Activated effector memory CD4-positive, alpha-beta T cell treated with Interleukin-2 at 50 U/mL for 16 hours (primary cell): ENCODE measurements at places on chromosomes 3 and 15.

DNA sequence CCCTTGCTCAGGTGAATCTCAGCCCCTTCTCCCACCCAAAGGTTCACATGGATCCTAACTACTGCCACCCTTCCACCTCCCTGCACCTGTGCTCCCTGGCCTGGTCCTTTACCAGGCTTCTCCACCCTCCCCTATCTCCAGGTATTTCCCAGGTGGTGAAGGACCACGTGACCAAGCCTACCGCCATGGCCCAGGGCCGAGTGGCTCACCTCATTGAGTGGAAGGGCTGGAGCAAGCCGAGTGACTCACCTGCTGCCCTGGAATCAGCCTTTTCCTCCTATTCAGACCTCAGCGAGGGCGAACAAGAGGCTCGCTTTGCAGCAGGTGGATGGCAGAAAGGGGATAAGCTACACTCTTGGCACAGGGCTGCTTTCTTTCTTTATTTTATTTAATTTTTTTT, 4.5 kb downstream of the FAM131A start:
- no peak for DNase-seq

DNA sequence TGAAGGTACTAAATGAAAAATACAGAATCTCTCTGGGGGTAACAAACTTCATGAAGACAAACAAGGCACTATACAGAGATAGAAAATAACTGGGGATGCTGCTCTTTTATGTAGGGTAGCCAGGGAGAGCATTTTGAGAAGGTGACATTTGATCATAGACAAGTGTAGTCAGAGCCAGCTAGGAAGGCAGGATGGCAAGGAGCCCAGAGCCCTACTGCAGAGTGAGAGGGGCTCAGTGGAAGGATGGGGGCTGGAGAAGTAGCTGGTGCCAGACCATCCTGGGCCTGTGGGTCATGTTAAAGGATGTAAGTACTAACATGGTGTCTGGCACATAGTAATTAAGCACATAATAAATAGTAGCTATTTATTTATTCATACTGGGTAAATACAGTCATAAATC, 133.6 kb downstream of the MEIS2 start:
- DNase-seq: no peak

- DNase-seq: no peak
Observed at GRCh38 chr3:126005951-126006350, 37.0 kb downstream of the ROPN1B start.

DNA sequence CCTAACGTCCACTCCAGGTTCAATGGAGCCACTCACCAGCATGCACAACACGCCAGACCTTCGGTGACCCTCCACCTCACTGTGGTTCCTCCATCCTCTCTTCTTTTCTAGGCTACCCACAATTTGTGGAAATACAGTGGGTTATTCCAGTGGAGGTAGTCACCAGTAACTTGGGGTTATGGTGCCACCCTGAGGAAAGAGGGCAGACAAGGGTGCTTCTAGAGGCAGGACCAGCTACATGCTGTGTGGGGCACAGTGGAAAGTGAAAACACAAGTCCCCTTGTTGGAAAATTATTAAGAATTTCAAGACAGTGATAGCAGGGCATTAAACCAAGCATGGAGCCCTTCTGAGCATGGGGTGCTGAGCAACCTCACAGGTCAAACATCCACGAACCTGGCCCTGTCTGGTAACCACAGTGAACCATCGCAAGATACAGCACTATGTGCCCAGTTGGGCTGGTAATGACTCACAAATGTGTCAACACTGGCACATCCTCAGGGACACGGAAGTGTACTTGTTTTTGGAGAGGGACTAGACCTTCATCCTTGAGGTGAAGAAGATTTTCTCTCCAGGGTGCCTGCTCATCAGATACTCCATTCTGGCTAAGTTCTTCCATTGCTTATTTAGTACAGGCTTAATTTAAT, 166.7 kb downstream of the STT3B start:
- no peak for DNase-seq

DNA sequence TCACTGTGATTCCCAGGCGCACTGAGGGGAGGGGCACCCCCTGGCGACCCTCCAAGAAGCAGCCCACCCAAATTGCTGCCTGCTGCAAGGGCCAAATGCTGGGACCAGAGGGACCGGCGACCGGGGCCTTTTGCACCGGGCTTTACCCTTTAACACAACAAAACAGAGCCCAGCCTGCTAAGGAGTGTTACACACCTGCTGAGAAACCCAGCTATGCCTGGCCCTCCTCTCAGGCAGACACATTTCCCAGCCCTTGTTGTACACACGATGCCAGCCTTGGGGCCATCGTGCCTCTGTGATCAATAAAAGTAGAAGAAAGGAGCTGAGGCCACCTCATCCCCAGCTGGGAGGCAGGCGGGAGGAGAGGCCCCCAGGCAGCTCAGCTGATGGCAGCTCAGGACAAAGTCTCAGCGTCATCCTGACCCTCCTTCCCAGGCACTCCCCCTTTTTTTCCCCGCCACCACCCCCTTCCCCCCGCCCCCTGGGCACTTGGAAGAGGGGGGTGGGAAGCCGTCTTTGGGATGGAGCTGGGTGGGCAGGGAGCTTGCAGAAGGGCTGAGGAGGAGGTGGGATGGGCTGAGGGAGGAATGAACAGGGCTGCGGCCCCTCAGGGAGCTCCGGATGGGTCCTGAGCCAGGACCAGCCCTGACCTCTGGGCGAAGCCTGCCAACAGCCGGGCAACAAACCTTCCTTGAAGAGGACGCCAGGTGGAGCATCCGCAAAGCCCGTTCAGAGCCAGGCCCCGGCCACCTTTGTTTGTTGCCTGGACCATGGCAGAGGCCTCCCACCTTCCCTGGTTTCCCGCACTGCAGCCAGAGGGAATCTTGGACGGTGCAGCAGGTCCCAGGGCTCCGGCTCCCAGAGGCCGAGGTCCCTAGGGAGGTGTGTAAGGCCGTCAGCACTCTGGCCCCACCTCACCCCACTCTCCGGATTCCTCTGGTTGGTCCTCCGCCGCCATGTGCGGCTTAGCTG, 45.9 kb upstream of the SEC61A1 start:
- DNase-seq: no peak

DNA sequence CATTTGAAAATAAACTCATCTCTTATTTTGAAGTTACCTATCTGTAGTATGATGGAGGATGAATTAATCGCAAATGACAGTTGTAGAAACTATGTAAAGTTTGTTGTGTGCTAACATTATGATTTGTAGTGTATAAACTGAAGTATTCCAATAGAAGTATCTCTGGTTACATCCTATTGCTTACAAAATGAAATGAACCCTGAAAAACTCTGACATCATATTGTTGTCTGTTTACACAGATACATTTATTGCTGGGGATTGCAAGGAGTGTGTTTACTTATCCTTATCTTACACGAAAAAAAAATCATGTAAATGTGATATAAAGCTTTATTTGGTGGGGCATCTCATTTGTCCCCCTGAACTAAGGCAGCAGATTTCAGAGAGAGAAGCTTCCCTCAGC, 2.6 kb upstream of the ABHD10 start:
- DNase-seq: no peak

DNA sequence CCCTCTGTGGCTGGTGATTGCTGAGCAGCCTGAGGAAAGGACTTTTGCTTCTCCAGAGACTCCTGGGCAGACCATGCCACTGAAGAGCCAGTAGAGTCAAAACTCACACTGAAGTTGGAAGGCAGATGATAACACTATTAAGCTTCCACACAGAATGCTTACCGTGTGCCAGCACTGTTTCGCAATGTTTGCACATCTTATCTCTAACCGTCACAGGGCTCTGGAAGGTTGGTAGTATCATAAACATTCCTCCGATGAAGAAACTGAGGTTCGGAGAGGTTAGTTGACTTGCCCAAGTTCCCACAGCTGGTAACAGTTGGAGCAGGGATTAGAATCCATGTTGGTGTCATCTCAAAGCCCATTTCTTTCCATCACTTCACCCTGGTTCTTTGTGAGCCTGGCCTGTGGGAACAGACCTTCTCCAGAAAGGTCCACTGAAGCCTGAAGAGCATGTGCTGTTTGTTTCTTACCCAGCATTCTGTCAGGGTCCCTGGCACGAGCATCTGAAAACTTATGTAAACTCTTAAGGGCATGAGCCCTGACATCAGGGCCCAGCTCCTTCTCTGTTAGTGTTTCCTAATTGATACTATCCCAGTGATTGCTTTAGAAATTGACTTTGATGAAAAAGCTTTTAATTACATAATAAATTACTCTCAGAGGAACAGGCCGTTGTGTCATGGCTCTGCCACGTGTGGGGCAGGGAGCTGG, 77.0 kb upstream of the PRR23C start:
- no peak for DNase-seq

GRCh38 chr3:69119138-69119537, 3.3 kb downstream of the LMOD3 start:
- no peak for DNase-seq

DNA sequence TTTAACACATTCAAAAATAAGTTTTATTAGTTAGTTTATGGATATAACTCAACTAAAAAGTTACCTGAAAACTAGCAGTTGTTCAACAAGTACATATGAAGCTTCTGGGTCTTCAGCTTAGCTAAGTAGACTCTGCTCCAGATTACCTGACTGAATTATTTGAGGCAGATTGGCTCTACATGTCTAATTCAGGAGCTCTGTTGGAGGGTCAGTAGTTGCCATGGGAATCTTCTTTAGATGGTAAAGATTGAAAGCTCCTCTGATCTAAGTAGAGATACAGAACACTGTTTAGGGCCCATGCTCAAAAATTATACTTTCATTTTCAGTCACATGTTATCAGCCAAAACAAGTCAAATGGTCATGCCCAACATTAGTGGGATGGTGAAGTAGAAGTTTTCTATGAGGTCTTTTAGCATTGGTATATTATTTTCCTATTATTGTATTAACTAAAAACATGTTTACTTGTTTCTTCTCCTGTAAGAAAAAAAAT, 1476.9 kb downstream of the OTOL1 start:
- no peak for DNase-seq

- no peak for DNase-seq
Observed at GRCh38 chr3:185460719-185461350, 38.0 kb downstream of the TMEM41A start.

DNA sequence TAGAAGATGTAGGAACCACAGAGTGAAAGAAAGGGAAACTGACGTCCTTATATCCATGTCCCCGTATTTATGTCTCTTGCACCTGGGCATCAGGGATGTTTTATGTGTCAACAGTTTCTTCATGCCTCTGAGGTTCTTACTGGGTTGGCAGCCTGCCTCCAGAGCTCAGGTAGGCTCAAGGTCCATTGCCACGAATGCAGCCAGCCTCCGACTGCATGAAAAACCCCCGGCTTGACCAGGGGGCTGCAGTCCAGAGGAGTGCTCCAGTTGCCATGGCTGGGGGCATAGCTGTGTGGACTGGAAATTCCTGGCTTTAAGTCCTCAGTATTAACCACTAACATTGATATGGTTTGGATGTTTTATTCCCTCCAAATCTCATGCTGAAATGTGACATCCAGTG, 2.8 kb upstream of the CSPG5 start:
- DNase-seq: no peak
